Aorta (tissue), 5 donors: ENCODE measurements at places on chromosomes 11 and 22. TPM values are rescaled to one million over a fixed set of nuclear protein-coding genes. Genes with fewer than 3 reads are reported as not detected.

The NOL12 gene
- 15.4 TPM for total RNA-seq

DNA sequence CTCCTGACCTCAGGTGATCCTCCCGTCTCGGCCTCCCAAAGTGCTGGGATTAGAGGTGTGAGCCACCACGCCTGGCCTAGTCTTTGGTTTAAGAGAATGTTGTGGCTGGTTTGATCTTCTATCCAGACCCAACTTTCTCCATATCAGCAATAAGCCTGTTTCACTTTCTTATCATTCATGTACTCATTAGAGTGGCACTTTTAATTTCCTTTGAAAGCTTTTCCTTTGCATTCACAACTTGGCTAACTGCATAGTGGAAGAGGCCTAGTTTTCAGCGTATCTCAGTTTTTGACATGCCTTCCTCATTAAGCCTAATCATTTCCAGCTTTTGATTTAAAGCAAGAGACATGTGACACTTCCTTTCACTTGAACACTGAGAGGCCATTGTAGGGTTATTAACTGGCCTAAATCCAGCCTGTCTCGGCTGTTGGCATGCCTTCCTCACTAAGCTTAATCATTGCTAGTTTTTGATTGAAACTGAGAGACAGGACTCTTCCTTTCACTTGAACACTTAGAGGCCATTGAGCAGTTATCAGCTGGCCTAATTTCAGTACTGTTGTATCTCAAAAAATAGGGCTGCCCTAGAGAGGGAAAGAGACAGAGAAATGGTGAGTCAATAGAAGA lies 13.1 kb upstream of the RPL3 start:
- no peak for DNase-seq

The IFITM10 gene
- total RNA-seq = 15.0 TPM

DNA sequence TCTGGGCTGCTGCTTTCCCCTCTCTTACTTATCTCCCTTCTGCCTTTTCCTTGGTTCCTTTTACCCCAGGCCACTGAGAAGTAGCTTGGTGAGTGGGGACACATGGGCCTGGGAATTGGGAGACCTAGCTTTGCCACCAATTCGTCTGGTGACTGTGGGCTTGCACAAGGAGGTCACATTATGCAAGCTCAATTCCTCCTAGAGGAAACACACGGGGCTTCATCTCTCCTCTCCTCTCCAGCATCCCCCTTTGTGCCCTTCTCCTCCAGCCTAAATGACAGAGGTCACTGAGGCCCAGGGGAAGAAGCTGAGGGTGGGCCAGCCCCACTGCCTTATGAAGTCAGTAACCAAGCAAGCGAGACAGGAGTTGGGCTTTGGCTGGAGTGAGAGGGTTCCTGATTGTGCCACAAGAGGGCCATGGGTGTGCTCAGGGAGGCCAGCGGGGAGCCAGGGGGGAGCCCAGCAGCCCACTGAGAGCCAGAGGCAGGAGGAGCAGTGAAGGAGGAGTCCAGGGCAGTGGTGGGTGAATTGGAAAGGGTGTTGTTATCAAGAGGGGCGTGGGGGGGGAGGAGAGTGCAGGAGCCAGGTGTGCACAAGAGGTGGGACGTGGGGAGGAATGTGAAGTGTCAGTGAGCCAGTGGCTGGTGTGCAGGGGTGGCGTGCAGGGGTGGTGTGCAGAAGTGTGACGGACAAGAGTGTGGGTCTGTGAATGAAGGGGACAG lies 2.0 kb downstream of the CLCF1 start:
- no peak for DNase-seq

DNA sequence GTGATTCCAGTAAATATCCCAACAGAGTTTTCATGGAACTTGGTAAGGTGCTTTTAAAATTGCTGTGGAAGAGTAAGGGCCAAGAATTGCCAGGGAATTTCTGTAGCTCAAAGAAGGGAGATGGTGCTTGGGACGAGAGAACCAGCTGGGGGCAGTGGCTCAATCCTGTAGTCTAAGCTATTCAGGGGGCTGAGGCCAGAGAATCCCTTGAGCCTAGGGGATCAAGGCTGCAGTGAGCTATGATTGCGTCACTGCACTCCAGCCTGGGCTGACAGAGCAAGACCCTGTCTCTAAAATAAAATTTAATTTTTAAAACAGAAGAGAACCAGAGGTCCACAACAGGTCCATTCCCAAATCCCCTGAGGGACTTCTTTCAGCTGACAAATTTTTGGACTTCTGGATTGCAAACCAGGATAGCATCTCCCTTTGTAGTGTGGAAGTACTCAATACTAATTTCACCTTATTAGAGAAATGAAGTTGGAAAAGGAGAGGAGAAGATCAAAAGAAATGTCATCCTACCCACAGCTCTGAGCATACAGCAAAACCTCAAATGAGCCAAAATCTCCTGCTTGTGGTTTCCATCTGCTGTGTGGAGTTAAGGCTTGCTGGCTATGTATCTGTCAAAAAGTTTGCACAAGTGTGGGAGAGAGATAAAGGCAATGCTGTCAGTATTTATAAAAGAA lies 59.2 kb upstream of the CLPB start:
- DNase-seq = no peak

The NUDT22 gene
- total RNA-seq = 36.7 TPM

DNA sequence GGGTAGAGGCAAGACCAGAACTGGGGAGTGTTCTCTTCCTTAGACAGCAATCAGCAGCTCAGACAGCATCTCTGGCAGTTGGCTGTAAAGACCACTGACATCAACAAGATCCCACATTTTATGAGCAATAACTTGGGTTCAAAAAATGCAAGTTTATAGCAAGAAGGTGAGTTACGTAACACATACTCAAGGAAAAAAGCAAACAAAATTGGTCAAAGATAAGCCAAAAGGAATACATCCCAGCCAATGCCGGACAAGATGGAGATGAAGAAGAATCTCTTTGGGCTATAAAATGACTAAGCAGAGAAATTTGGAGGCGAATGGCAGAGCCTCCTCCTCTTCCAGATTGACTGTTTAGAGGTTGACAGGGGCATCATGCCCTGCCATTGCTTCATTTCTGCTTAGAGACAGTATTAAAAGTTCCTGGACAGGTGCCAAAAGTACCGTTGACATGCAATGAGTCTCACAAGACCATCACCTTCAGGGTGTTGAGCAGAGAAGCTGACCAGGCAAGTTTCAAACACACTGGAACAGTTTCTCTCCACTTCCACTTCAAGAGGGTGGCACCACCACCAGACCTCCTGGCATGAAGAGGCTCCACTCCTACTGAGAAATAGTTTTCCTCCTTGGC lies 55.9 kb downstream of the ENDOD1 start:
- DNase-seq = no peak

DNA sequence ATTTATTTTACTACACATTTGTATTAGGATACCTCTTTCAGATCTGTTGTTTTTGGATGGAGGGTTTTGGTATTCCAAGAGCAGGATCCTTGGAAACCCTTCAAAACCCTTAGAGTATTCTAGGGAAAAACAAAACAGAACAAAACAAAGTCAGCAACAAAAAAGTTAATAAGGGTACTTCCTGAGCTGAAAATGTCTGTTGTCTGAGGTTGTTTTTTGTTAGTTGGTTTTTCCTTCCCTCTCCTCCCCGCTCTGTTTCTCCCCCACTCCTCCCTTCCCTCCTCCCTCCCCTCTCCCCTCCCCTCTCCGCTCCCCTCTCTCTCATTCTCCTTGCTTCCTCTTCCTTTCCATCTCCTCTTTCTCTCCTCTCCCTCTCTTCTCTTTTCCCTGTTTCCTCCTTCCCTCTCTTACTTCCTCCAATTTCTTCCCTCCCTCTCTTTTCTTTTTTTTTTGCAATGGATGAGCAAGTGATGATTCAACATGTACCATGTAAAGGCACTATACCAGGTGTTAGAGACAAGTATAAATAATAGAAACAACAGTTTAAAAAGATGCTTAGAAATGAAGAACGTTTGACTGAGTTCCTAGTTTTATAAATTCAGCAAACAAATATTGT lies 160.6 kb downstream of the TMEM135 start:
- DNase-seq = no peak

The ENDOD1 gene
- total RNA-seq = 50.9 TPM

DNA sequence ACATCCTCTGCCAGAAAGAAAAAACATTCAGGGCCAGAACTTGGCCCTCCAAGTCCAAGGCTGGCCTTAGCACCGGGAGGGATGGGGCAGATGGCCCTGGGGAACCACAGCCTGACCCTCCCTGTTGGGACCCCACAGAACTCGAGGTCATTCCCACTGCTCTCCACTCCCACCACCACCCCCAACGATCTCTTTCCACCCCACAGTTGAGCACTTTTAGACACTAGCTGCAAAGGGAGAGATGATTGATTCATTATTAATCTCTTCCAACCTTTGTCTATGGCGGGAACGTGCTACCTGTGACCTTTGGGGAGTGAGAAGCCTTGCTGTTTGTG lies 869.7 kb downstream of the BRD1 start:
- DNase-seq = peak; percentile 12

The C11orf87 gene
- total RNA-seq = not detected

DNA sequence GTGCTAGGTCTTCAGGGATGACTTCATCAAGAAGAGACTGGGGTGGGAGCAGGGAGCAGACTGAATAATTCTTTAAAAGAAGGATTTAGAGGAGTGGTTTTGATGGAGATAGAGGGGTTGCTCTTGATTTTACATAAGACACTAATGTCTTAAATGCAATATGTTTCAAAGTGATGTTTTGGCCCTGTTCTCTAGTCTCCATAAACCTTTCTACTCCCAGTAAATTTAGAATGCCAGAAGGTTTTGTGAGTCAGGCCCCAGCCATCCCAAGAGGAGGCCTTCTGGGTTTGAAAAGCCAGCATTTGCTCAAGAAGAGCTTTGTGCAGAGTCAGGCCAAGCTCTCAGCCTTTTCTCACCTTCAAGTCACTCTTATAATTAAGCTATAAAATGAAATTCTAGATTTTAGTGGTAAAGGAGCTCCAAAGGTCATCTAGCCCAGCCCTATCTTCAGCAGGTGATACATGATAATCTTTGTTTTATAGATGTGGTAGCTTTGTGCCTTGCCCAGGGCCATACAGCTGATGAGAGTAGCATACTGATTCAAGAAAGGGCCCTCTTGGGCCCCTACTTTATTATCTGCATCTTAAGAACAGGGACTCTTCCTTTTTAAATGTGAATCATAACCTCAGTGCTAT lies 122.8 kb upstream of the MTNR1B start:
- DNase-seq = no peak
